ENCODE measurements at places on chromosomes 12 and 14.

DNA sequence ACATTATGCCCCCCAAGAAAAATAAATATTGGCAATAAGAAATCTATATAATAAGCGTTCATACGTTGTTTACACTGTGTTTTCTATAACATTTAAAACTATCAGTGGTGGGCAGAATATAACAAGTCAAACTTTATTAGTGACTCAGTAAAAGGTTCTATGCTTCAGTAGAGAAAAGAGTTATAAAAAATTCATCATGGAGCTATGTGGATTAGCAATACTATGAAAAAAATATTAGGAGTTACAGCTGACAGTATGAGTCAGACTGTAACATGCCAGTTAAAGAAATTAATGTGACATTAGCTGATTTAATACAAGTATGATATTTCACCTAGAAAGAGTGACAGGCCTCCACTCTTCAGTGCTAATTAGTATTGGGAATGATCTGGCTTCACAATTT is 125.1 kb upstream of the GARIN6 start:
- DNase-seq: no peak

GRCh38 chr12:96828169-96828789 is 78.8 kb upstream of the NEDD1 start:
- DNase-seq: no peak

DNA sequence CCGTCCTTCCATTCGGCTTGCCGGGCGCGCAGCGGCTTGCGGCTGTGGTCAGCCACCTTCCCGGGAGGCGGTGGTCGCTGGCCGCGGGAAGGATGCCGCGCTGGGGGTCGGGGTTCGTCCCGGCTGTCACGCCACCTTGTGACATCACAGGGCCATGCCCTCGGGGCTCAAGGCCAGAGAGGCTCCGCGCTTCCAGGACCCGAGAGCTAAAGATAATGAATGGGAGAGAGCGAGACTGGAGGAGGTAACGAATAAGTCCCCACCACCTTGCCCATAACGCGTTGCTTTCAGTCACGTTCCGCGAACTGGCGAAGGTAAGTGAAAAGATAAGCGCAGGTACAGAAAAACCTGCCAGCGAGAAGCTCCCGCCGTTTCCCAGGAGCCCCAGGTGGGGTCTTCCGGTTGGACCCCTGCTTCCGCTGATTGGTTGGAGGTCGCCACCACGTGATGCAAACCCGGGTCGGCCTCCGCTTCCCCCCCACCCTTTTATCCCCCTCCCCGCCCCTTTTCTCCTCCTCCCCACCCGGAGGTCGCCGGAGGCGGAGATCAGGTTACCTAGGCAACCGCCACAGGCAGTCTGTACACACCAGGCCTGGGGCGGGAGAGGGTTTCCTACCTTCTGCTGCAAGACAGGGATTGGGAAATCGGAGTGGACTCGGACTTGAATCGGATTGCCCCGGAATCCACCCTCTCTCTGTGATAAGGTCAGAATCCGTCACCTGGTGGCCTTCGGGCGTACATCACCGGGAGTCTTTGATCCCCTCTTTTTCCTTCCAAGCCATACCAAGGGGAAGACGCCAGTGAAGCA is at the start of gene LRRC9:
TSS of gene LRRC9 (plus strand) at position 575 of the 808 bp plus-strand sequence.
- DNase-seq: peak; percentile 43

DNA sequence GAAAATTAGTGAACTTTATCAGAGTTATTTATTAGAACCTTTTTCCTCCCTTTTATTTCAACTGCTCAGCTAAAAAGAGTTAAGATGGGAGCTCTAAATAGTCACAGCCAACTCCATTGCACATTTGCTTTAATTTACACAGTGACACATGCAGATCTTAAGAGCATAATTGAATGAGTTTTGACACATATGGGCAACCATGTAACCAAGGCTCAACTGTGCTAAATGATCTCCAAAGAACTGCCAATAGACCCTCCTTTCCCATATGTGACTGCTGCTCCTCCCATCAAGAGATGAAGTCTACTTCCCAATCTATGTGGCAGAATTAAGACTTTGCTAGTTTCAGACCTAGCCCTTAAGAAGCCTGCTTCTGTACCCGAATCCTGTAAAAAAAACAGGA is 960.0 kb downstream of the BCL11B start:
- no peak for DNase-seq

GRCh38 chr12:121578230-121579189 is 2.3 kb downstream of the KDM2B start:
- DNase-seq: no peak

- DNase-seq: no peak
Measured at GRCh38 chr12:46956451-46957035, 122.9 kb upstream of the PCED1B start.
